ENCODE measurements at places on chromosomes 13 and 19.

DNA sequence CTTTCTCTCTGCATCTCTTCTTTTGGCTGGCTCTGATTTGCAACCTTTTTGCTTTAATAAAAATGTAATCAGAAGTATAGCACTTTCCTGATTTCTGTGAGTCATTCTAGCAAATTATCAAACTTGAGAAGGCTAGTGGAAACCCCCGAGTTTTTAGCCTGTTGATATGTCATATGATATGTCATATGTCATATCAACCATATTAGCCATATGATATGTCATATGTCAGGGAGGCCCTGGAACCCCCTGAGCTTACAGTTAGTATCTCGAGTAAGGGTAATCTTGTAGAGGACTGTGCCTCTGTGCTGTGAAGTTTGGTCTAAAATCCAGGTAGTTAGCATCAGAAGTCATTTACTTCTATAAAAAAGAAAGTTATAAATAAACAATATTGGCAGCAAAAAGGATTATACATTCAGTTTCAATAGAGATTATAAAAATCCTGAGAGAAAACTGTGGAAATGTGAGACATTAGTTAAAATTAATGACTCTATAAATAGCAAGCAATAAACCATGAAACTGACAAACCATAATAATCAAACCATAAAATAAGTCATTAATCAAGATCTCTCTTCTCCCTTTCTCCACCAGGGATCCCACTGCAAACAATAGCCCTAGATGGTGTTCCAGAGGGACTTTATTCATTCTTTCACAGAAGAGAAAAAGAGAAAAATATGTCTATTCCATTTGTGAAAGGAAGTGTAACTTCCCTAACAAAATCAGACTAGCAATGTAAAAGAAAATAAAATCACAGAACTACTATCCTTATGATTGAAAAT lies 167.4 kb downstream of the NALCN start:
- DNase-seq: no peak

GRCh38 chr13:74644229-74644628 lies 510.0 kb upstream of the KLF12 start:
- no peak for DNase-seq

GRCh38 chr13:20716951-20717350 lies 13.5 kb downstream of the IL17D start:
- DNase-seq: no peak

DNA sequence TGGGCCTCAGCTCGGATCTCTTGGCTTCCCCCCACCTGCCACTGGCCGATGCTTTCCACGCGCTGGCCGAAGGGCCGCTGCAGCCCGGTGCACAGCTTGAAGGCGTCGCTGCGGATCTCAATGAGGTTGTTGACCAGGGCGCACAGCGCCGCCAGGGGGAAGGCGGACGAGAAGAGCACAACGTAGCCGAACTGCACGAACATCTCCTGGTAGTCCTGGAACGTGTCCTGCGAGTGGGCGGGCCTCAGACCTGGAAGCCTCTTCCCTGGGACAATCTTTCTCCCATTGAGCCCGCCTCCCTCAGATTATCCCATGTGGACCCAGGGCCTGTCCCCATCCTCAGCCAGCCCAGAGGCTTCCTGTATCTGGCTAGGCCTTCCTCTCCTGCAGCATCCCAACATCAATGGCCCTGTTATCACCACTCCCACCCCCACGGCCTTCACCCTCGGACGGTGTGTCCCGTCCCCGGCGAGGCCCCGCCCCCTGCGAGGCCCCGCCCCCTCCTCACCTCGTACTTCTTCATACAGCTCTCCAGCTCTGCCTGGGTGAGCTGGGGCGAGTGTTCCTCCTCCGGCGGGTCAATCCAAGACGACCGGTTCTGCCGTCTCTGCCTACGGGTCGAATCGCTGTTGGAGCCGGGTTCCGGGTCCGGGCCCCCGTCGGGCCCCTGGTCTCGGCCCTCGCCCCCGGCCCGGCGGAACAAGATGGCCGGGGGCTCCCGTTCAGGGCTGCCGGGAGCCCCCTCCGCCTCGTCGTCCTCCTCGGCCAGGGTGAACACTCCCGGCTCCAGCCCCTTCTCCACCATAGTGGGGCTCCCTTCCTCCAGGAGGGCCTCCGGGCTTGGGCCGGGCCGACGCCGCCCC lies 6.8 kb downstream of the ANO8 start:
- DNase-seq: no peak

DNA sequence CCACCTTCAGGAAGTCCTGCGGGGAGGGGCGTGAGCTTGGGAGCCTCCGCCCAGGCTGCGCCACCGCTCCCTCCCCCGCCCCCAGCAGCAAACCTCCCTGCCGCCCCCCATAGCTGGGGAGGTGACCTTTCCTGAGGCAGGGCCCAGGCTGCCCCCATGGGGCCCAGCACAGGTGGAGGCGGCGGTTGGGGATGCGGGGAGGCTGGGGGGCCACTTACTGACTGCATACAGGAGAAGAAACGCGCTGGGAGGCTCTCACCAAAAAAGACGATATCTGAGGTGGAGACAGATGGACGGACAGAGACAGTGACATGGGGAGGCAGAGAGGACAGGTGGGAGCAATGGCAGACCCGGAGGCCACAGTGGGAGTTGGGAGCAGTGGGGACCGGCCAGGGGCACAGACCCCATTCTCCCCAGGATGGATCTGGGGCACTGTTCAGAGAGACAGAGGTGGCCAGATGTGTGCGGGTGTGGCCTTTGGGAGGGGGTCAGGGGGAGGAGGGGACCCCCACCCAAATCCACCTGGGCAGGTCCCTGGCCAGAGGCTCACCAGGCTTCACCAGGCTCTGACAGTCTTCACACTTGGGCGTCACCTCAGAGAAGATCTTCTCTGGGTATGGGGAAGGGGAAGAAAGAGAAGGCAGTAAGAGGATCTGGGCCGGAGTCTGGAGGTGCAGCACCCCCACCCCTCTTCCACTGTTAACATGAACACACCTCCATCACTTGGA lies 3.0 kb upstream of the RINL start:
- no peak for DNase-seq

DNA sequence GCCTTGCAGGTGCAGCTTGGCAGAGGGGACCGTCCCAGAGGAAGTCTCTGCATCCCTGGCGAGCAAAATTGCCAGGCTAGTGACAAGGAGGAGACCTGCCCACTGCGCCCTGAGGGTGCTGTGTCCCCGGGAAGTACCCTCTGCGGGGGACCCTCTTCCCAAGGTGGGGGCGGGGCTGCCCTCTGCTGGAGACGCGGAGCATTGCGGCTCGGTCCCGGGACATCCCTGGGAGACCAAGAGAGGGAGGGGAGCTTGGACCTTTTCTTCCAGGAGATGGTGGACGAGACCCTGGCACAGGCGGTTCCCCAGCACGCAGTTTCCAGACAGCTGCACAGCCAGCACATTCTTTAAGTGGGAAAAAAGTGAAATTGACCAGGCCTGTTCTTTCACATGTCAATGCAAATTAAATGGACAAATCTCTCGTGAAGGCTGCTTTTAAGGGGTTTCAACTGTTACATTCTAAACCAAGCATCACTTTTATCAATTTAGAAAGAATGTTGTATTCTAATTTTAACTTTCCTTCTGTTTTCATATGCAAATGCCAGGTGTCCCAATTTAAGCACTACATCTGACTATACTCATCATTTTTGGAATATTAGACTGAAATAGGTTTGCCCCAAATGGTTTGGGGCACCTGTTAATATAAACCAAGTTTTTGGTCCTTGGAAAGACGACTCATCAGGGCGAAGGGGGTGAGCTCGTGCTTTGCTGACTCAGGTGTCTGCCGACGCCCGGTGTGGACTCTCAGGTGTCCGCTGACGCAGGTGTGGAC lies 60.7 kb downstream of the MCF2L start:
- DNase-seq: no peak

DNA sequence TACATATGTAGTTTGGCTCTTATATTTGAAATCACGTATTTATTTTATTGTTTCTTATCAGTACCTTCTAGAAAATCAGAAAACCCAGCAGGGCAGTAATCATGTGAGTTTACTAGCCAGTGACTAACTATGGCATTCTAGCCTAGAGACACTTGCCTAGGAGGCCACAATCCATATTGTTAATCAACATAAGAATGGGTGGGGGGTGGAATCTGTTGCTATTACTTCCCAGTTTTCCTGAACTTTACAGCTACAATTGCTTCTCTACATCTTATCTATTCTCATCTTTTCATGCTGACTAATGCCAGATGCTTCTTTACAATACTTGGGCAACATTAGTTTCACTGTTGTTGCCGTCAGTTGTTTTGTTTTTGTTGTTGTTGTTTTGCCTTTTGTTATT lies 18.7 kb upstream of the ATXN8OS start:
- no peak for DNase-seq

- no peak for DNase-seq
Measured at GRCh38 chr19:35704218-35704617, at the start of gene ZBTB32. ZBTB32 (plus strand) TSS chr19:35704558; CDS start chr19:35714627, 10,069 bp downstream.

DNA sequence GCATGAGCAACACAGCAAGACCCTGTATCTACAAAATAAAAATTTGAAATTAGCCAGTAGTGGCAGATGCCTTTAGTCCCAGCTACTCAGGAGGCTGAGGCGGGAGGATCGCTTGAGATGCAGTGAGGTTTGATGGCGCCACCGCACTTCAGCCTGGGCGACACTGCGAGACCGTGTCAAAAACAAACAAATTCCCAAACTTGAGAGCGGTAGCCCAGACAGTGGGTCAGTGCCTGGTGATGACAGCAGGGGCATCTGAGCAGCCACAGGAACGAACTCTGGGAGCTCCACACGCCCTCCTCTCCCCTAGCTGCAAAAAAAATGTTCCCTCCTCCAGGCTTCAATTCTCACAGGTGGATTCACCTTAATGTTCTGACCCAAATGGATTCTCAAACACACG lies 14.1 kb downstream of the ZNF490 start:
- no peak for DNase-seq

- no peak for DNase-seq
Measured at GRCh38 chr19:34416021-34416545, 11.9 kb downstream of the PDCD2L start.

DNA sequence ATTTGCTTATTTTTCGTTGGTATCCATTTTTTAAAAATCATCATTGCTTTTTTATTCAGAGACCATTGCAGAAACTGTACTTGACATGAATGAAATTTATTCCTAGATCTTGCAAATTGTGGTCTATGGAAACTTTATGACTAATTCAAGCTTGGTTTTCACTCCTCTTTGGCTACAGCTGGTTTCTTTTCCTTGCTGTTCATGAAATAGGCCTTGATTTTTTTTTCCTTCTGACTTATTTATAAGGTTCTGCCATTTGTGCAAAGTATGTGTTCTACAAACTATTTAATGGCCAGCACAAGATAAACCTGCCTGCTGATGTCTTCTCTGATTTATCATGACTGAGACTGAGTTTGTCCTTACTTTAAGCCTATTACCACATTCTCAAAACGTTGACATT lies 764.0 kb upstream of the SLITRK5 start:
- no peak for DNase-seq

GRCh38 chr13:24986826-24987225 lies 109.1 kb upstream of the PABPC3 start:
- DNase-seq: no peak

DNA sequence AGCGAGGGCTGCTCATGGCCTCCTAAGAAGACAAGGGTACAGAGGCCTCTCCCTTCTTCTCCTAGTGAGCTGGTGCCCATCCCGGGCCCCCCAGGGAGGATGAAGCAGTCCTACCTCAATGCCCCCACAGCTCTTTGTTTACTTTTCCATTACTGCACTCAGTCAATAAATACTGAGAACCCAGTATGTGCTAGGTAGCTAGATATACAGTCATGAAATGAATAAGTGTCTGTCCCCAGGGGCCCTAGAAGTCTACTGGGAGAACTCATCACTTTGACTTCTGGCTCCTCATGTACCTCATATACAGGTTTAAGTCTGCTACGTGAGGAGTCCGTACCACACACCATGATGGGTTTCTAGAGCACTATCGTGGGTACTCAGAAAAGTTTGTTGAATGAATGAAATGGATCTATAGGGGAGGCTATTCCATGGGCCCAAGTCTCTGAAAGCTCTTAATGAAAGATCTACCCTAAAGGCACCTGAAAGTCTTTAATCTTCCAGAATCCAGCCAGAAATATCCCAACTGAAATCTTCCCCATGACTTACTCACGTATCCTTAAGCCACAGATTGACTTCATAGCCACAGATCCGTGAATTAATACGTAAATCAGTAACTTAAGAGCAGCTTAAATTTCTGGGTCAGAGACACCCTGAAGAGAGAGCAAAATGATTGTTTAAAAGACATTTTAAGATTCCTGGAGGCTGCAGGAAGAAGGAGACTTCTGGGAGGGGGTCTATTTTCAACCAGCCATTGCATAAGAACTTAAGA lies 51.6 kb upstream of the POMP start:
- no peak for DNase-seq

DNA sequence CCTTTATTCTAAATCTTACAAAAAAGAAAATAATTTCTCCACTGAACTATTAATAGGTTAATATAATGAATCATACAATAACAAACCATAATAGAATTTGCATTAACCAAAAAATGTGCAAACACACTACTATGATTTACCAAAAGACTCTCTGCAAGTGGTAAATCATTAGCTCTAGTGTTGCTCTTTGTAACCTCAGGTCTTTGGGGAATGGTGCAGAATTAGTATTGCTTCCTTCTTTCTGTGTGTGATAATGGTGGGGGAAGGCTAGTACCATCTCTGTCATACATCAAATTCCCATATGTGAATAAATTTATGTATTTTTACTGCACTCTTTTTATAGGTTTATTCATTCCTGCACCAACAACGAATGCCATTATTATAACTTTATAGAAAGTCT lies 105.1 kb downstream of the COG6 start:
- no peak for DNase-seq

- no peak for DNase-seq
Measured at GRCh38 chr13:77113496-77113895, 86.5 kb upstream of the FBXL3 start.

GRCh38 chr19:3123088-3123721 lies 12.6 kb upstream of the GNA15 start:
- no peak for DNase-seq

DNA sequence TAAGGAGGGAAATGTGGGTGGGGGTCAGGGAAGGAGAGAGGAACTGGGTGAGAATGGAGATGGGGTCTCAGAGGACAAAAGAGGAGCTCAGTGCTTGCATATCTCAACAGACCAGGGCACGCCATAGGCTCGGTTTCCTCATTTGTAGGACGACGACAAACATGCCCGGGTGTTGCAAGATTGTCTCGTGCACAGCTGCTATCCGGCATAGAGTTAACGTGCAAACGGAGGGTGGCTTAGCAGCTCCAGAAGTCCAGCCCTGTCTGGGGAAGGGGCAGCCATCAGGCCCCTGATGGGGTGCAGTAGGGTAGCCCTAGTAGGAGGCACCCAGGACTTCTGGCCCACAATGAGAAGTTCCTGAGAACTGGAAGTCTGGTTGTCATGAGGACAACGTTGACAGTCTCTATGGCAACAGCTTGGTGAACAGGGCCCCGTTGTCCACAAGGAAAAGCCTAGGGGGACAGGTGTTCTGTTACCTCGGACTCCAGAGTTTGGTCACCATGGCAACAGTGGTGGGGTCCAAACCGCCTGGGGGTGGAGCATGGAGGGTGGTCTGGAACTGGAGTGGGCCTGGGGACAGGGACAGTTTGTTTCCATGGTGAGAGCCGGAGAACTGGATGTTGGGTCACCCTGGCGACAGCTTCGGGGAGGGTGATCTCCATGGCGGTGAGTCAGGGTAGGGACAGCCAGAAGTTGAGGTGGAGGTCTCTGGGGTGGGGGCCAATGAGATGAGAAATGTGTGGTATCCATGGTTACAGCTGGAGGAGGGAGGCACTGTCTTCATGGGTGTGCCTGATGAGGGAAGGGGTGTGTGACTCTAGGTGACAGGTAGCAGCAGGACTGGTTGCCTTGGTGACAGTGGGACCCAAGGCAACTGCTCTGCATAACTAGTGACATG lies 16.8 kb downstream of the TM6SF2 start:
- no peak for DNase-seq

All from cortex of kidney (tissue), 1 donor.